NCI-H1092 (cell line): ENCODE measurements at places on chromosomes 3 and 15.
A peak's percentile ranks its signal among the peaks of the same experiment; 100 is the strongest.

GRCh38 chr3:117754841-117755240 lies 1045.3 kb downstream of the TUSC7 start:
- no peak for DNase-seq

GRCh38 chr15:48221885-48222284 lies 15.8 kb downstream of the SLC12A1 start:
- peak; percentile 13 for DNase-seq

DNA sequence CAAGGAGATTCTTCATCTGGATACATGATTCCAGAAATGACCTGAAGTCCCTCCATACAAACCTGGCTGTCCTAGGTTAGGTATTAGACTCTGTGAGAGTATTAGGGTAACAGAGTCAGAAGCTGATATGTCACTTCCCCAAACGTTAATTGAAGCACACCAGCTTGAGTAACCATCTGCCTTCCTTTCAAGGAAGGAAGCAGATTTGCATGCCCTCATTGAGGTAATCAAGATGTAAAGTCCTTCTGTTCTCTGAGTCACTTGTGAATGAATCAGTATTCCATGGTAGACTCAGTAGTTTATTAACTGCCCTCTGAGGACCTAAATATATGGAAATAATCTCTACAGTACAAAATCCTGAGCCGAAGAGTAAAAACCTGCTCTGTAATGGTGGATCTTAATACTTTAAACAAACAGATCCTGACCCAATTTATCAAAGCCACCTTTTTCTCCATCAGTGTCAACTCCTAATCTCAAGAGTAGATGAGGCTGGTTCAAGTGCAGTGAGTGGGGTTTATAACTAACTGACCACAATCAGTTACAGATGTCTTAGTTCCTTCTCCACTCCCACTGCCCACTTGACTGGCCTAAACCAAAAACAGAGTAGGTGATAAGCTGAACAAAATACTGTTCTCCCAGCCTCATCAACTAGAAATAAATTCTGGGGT lies 246.2 kb upstream of the CHRM5 start:
- DNase-seq = no peak

DNA sequence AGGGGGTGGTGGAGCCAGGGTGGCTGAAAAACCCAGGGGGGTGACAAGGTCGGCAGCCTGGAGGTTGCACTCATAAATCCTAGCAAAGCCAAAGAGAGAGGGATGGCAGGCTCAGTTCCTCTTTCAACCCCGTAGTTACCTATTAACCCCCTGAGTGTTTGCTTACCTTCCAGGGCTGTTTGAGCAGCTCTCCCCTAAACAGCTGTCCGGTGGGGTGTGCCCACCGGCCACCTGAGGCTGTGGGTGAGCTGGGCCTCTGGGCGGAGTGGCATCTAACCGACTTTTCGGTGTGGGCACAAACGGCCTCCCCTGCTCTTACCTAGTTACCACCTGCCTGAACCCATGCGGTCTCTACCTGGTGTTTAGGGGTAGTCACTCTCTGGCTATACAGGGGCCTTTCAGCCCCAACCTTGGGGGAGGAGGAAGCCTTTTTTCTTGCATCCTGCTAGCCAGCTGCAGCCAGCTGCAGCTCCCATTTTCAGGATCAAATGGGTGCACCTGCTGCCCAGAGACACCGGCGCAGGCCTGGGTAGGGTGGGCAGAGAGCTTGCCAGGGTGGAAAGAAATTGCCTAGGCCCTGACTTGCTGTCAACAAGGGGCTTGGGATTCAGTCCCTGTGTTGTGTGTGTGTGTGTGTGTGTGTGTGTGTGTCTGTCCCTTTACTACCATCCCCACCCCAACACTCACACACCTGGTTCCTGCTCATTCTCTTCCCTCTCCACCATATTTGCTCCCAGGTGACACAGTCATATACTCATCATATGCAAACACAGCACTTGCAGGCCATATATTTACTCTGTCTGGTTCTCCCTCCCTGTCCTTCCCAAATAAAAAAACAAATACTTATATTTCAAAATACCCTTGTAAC lies 3.7 kb downstream of the DLL4 start:
- DNase-seq = no peak

- DNase-seq = no peak
Measured at GRCh38 chr15:70048198-70048565, 49.5 kb downstream of the TLE3 start.

- DNase-seq = no peak
Measured at GRCh38 chr3:33035596-33035995, 61.4 kb downstream of the GLB1 start.

DNA sequence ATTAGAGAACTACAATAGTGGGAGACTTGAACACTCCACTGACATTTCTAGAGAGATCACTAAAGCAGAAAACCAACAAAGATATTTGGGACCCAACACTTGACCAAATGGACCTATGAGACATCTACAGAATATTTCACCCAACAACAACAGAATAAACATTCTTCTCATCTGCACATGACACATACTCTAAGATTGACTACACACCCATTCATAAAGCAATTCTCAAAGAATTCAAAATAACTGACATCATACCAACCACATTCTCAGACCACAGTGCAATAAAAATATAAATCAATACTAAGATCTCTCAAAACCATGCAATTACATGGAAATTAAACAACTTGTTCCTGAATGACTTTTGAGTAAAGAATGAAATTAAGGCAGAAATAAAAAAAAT lies 473.7 kb downstream of the LPP start:
- no peak for DNase-seq

GRCh38 chr15:89406218-89406939 lies 71.8 kb upstream of the POLG start:
- DNase-seq = no peak

GRCh38 chr3:33650495-33650894 lies 67.6 kb downstream of the CLASP2 start:
- no peak for DNase-seq

GRCh38 chr3:16838561-16838960 lies 46.2 kb upstream of the PLCL2 start:
- no peak for DNase-seq

GRCh38 chr3:62785384-62785783 lies 89.8 kb downstream of the CADPS start:
- DNase-seq = no peak

DNA sequence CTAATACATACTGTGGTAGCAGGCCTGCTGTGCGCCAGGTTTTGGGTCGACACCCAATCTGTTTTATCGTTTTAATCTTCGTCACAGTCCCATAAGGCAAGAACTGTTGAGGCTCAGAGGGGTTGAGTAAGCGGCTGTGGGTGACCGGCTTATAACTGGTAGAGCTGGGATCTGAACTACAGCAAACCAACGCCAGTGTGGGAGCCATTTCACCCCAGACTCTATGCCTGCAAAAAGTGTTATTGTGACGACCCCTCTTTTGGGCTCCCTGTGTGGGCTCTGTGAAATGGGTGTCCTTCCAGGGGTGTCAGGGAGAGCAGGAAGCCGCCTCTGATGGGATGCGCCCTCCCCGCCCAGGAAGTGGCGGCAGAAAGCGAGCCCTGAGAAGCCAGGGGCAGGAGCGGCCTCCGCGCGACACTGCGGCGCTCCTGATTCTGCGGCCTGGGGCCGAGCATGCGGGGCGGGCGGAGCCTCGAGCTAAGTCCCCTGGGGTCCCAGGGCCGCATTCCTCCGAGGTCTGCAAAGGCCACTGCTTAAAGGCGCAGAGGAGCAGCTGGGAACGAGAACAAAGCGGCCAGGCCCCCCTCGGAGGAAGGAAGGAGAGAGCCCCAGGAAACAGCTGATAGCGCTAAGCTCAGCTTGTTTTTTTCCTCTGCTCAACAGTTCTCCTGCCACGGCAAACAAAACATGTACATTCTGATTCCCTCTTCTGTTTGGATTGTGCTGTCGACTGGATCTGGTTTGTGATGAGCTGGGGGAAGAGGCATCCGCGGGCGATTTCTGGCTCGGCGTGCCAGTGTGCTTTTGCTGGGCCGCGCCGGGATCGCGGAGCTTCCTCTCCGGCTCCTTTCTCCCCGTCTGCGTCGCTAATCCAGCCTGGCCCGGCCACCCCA lies 33.9 kb downstream of the GRK7 start:
- peak; percentile 4 for DNase-seq

- DNase-seq = no peak
Measured at GRCh38 chr3:143103652-143104051, 15.9 kb upstream of the CHST2 start.

- no peak for DNase-seq
Measured at GRCh38 chr3:65107174-65107573, 419.4 kb upstream of the ADAMTS9 start.

DNA sequence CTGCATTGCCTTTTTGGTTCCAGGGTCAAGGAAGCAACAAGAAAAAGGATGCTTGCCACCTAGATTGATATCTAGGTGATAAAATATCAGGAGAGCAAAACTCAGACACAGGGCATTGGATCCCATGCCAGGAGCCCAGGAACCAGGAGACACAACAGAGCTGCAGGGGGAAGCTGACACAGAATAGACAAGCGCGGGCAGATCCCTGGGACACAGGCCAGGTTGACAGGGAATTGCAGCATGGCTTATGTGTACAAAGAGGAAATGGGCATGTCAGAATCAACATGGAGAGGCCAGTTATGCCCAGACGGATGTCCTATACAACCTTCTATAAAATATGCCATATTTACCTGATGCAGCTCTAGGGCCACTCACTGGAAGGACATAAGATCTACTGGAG lies 84.2 kb downstream of the SEMA6D start:
- no peak for DNase-seq

GRCh38 chr3:63655519-63655918 lies 3.0 kb downstream of the SNTN start:
- no peak for DNase-seq

GRCh38 chr3:31819441-31819840 lies 161.6 kb downstream of the OSBPL10 start:
- no peak for DNase-seq

DNA sequence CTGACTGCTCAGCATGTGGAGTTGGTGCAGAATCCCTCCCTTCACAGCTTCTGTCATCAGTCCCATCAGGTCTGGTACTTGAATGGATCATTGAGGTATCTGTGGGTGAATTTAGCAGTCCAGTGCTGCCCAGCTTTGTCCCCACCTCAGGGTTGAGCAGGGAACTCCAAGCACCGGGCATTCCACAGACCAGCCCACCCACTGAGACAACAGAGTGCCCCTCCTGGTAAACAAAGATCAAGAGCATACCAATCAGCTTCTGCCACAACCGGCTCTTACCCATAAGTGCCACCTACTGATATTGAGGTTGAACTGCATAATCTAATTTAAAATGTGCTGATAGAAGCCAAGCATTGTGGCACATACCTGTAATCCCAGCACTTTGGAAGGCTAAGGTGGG lies 57.1 kb upstream of the FXR1 start:
- DNase-seq = peak; percentile 23

DNA sequence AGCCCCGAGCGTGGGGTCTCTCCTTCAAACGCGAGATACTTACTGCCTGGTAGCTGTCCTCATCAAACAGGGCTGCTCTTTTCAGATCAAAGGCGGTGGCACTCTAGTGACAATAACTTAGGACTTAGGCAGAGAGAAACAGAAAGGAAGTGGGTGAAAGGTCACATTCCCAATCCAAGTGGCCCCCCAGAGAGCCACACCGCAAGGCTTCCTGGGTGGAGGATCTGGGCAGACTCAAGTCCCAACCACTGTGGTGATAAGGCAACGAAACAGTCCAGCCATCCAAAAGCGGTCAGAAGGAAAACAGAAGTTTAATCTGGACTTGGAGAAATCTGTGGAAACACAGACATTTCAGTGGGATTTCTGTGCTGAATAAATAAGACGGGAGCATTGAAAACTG lies 227.2 kb downstream of the ADAMTS17 start:
- DNase-seq = no peak

DNA sequence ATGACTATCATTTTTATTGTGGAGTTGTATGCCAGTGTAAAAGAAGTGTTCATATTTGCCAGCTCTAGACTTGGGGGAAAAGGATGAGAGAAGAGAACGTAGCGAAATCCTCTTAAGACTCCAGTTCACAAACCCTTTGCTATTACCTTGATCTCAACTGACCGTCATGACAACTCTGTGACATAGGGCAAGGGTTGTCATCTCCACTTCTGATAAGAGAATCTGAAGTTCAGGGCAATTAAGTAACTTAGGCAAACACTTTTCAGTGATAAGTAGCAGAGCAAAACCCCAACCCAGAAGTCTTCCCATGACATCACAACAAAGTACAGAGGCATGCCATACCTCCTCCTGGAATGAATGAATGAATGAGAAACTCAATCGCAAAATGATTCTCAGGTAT lies 40.3 kb upstream of the WNT5A start:
- DNase-seq = no peak

DNA sequence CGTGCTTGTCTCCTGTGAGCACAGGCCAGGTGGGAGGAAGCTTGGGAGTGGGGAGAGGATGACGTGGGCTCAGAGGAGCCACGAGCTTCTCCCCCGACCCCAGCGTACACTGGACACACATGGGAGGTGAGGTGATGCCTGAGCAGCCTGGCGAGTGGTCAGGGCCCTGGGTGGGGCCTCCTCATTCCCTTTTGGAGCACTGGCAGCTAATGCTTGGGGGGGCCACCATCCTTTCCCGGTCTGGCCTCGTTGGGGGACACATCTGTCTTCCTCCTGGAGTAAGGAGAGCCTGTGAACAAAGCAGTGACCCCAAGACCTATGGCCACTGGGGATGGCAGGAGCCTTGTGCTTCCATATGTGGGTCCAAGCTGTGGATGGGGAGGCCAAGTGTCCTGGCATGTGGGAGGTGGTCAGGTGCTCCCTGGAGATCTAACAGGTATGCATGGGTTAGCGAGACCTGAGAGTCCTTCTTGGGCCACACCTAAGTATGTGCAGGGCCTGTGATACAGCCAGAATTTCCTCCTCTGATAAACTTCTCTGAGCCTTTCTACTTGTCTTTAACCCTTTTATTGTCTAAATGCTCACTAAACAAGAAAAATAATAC lies 9.5 kb downstream of the KLF13 start:
- DNase-seq = no peak

DNA sequence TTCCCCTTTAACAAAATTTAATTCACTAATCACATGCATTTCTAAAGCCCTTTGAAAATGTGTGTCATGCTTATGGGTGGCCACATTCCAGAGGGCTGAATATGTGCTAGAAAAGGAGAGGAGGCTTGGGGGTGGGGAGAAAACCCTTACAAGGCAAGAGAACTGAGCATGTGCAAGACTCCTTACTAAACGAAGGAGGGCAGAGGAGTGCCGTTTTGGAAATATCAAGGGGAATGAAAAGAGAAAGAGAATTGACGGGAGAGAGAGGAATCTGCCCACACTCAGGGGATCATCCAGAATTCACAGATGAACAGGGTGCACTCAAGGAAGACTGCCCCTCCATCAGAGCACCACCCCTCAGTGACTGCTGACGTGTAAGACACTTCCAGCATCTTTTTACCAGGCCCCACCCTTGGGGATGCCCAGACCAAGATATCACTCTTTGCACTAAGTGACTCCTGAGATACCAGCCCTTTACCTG lies 37.9 kb upstream of the TSC22D2 start:
- DNase-seq = no peak
